ENCODE measurements at places on chromosomes 3 and 15. TPM values are rescaled to one million over a fixed set of nuclear protein-coding genes. Genes with fewer than 3 reads are reported as not detected.

Gene PLS1
- 6.6 TPM for total RNA-seq

DNA sequence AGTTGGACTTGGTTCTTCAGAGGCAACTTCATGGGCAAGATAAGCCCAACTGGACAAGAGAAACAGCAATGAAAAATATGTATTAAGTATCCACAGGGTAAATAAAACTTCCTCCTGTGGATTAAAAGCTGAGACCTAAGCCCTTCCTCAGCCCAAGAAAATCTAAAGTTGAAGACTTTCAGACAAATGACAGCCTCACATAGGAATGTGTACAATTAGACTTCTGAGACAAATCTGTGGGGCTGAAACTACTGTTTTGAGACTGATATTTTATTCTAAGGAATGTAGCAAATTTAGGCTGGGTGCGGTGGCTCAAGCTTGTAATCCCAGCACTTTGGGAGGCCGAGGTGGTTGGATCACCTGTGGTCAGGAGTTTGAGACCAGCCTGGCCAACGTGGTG is 74.2 kb upstream of the IL12A start:
- DNase-seq = no peak

- DNase-seq = no peak
These were observed 25.9 kb upstream of the RAB6B start for GRCh38 chr3:133921592-133921991.

- no peak for DNase-seq
These were observed 42.0 kb upstream of the OTOL1 start for GRCh38 chr3:161454615-161455014.

DNA sequence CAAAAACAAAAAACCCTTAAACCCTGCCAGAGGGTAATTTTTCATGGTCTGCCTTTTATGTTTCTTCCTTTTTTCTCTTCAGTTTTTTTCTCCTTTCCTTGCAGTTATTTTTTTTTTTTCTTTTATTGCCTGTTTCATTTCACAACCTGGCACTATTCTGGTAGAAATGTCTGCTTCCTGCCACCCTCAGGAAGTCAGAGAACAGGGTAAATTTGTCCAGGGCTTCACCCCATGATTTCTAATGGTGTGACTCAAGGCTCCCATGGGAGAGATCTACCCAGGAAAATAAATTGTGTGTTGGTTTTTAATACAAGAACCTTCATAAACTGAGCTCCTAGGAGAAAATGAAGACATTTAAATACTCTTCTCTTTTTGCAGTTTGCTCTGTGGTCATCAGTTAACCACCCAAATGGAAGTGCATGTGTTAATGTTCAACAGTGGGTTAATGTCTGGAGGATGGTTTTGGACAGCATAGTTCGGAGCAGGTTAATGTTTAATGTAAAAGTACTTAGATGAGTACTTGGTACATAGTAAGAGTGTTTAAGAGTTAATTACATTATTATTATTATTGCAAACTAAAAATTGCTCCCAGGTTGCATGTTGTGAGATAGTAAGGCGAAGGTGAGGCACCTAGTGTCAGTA is 45.9 kb downstream of the CGNL1 start:
- DNase-seq = no peak

Measured in A172 (cell line).